8988T (cell line): ENCODE measurements at places on chromosomes 3 and 15.

- DNase-seq: no peak
Observed at GRCh38 chr3:147395899-147396711, 10.2 kb downstream of the ZIC4 start.

GRCh38 chr15:57148262-57148661 is 228.0 kb upstream of the CGNL1 start:
- no peak for DNase-seq

DNA sequence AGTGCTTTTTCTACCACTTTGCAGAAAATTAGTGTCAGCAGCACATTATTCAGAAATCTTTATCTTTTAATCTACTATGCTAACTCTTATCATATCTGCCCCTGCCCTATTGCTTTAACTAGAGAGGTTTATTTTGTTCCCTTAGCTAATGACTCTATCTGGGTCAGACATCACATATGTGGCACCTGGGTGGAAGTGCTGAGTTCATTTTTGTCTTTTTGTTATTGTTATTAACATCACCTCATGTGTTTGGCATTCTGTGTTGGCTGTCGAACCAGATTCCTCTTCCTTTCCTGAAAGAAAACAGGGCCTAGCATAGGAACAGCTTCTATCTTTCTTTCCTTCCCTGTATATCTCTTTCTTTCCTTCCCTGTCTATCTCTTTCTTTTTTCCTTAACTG is 100.7 kb downstream of the RBMS3 start:
- DNase-seq: no peak

DNA sequence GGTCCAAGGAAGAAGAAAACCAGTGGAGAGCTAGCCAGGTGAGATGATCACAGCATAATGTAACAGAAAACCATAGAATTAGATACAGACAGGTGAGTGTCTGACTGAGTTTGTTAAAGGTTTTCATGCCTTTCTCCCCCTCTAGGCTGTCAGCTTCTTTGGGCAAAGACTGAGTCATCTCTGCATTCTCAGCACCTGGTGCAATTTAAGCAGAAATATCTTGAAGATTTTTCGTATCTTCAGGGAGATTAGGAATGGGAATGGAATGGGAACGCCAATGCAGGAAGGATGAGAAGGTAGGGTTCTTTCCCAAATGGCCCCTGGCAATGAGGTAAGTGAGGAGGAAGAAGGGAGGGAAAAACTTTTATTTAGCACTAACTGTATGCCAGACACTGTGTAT is 122.0 kb upstream of the SLC7A14 start:
- DNase-seq: no peak
